WERI-Rb-1 (cell line): ENCODE measurements at places on chromosomes 7 and 10.

DNA sequence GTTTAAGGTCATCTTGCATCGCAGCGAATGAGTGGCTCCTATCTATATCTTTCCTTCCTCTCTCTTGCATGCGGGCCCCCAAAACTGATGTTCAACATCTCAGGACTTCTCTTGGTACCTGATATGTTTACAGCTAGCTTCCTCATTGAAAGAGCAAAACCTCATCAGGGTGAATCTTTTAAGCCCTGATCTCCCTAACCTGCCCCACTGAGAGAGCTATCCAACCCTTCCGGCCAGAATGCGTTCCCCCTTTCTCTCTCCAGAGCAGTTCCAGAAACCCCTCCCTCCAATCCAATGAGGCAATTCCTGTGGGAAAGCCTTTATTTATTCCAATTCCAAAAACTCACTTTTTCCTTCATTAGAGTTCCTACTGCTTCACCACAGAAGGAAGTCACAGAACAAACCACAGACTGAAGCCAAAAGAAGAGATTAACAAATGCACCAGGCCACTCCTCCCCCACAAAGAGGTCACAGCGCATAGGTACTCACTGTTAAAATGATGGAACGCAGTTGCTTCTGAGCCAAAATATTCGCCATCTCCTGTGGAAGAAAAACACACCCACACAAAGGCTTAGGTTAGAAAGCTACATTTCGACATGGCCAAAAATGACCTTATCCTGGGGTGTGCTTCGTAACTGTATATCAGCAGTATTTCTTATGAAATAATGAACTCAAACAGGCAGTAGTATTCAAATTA lies 232.4 kb downstream of the ELMO1 start:
- no peak for DNase-seq

DNA sequence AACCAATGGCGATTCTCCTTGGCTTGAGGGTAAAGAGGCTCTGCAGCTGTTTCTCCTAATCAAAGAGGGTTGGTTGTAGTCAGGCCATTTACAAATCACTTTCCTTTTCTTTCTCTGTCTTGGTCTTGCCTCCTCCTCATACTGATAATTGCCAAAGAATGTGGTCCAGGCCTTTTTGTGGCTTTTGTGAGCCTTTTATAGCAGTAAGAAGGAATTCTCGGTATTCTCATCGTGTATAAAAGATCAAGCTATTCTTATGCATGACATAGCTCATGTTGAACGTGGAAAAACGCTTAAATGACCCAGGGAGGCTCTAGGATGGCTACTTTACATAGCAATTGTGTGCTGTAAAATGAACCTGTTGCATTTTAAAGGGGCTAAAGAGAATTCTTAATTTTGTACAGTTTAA lies 62.6 kb downstream of the RBM20 start:
- DNase-seq = no peak

- DNase-seq = no peak
These were observed 56.6 kb downstream of the ELMO1 start for GRCh38 chr7:37391791-37392672.

DNA sequence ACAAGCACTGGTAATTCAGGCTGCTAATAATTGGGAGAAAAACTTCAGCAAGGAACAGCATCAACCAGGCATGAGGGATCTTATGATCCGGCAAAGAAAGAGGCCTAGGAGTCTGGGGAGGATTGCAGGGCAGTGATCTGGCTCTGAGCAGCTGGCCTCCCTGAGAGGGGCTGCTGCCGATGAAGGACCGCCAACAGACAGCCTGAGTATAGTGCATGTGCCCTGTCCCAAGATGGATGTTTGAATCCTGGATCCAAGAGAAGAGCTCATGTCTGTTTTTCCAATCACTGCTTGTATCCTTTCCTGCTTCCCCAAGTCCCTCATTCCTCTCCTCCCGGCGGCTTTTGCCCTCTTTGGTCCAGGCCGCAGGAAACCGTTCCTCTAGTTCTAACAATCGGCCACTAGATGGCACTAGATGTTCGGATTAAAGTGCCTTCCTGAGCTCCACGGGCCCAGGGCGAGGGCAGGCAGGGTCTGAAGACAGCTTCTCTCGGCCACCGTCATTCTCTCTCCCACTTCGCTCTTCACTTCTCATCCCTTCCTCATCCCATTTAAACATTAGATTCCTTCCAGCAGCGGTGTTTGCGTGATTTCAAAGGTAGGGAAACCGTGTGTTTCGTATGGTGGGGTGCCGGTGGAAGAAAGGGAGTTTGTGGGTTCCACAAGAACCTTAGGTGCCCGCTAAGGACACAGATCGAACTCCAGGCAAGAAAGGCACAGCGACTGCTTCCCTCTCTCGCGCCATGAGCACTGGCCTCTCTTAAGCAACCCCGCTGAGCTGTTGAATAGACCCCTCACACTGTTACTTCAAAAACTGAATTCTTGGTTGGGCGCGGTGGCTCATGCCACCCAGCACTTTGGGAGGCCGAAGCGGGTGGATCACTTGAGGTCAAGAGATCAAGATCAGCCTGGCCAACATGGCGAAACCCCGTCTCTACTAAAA lies 82.4 kb downstream of the ADCYAP1R1 start:
- DNase-seq = peak; percentile 82

DNA sequence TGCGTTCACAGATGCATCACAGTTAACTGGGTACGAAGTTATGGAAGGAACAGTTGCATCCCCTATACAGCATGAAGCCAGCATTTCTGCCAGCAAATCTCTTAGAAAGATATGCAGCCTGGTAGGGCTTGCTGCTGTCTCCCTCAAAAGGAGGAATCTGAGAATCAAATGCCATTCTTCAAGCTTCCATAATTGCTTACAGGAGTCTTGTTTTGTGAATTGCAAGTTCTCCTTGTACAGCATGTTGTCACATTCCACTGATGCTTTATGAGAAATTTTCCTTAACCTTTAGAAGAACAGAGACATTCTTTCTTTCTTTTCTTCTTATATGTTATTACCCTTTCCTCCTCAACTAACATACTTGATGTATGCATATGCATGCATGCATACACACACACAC lies 134.6 kb downstream of the CHRM2 start:
- DNase-seq = no peak

DNA sequence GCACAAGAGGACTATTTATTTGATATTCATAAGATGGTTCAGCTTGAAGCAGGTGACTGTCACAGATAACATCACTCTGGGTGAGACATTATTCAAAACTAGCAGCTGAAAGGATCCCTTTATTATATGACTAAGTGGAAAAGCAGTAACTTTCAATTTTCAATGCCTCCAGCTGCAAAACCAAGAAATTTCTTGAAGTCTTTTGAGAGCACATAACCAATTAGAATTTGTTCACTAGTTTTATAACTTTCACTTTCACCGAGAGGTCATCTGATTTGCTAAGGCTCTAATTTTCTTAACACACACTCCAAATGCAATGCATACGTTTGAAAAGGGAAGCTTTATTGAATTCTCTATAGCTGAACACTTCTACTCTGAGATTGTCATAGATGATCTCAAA lies 88.6 kb upstream of the KLF14 start:
- no peak for DNase-seq

GRCh38 chr10:19968745-19969144 lies 152.5 kb downstream of the PLXDC2 start:
- DNase-seq = no peak

DNA sequence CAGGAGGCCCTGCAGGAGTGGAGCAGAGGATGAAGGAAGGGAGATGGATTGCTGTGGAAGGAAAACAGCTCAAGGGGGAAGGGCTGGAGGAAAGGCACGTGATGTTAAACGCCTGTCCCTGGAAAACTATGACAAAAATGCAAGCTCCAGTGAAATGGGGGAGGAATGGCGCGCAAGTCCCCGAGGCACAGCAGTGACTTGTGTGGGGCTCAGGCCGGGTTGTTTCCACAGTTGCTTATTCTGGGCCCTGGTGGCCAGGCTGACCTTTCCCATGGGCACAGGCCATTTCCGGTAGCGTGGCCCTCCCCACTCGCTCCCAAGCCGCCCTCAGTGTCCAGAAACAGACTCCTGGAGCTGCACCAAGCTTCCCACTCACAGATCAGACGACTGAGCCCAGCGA lies 68.1 kb upstream of the PDGFA start:
- no peak for DNase-seq

- DNase-seq = no peak
These were observed 54.5 kb downstream of the TSPAN15 start for GRCh38 chr10:69505636-69506318.

- DNase-seq = no peak
These were observed 292.2 kb upstream of the ZWINT start for GRCh38 chr10:56653289-56653688.

DNA sequence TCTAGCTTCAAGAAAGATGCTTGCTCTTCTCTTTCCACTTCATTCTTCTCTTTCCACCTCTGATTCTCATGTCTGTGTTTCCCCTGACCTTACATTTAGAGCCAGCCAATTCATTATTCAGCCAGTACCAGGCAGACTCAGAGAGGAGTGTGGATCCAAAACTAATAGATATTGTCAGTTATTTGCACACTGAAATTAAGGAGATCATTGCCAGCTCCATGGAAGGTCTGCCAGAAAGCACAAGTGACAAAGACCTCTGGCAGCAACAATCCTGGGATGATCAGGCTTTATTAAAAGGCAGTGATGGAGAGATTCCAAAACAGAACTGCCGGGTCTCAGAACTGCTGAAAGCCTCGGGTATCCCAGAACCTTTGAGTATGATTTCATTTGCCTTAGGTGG lies 749.4 kb downstream of the XPNPEP1 start:
- no peak for DNase-seq

- no peak for DNase-seq
These were observed 351.9 kb downstream of the RPS24 start for GRCh38 chr10:78385599-78385998.

GRCh38 chr10:7417103-7417623 lies 6.3 kb upstream of the SFMBT2 start:
- DNase-seq = no peak

GRCh38 chr7:2939193-2939885 lies 95.2 kb upstream of the GNA12 start:
- DNase-seq = no peak

- no peak for DNase-seq
These were observed 81.8 kb upstream of the CTTNBP2 start for GRCh38 chr7:117955046-117955445.

GRCh38 chr10:111150691-111151090 lies 73.9 kb downstream of the ADRA2A start:
- no peak for DNase-seq

- peak; percentile 42 for DNase-seq
These were observed 169.6 kb downstream of the ELFN1 start for GRCh38 chr7:1839701-1840100.

DNA sequence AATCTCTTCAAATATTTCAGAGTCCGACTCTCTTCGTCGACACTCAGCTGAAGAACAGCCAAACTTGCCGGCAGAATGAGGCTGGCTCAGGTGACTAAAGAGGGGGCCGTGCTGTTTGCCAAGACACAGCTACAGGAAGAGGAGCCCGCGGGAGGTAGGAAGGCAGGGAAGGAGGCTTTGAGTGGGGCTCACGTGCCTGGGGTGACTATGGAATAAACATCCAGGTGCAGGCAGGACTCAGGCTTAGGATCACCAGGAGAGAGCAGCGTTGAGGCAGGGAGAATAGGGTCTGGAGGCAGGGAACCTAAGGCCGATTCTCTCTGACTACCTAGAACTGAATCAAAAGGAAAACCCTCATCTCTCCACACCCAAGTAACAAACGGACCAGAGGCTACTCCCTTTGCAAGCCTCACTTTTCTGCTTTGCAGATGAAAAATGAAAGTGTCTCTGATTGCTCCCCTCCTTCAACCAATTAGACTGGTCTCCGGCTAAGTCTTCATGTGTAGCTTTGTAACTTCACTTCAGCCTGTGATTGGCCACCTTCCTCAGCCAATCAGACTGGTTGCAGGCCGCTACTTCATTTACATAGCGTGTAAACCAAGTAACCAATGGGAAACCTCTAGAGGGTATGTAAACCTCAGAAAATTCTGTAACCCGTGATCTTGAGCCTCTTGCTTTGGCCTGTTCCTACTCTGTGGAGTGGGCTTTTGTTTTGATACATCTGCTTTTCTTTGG lies 19.7 kb upstream of the BNIP3 start:
- peak; percentile 45 for DNase-seq
